ENCODE measurements at places on chromosomes 1 and 21.
A peak's percentile ranks its signal among the peaks of the same experiment; 100 is the strongest.

GRCh38 chr1:248857749-248858095 is 1.2 kb downstream of the ZNF692 start:
- no peak for DNase-seq

- DNase-seq: no peak
Observed at GRCh38 chr1:56979986-56980755, 14.4 kb upstream of the C8B start.

DNA sequence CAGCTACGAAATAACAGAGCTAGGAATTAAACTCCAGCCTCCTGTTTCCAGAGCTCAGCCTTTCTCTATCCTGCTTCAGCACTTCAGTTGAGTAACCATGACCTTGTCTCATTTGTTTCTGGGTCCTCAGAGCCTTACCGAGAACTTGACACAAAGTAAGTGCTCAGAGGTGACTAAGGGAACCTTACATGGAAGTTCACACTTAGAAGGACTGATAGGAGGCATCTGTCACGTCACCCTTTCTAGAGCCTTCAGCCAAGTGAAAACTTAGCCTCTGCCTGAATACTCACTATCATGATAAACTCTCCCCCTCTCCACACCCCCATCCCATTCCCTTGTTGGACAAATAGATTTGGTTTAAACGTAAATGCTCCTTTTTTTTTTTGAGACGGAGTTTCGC is 9.8 kb upstream of the LUZP1 start:
- no peak for DNase-seq

GRCh38 chr1:53655931-53656746 is 82.8 kb downstream of the GLIS1 start:
- no peak for DNase-seq

- DNase-seq: no peak
Observed at GRCh38 chr1:168767894-168768584, 39.0 kb upstream of the DPT start.

GRCh38 chr1:241998412-241998921 is 431 bp downstream of the MAP1LC3C start:
- peak; percentile 49 for DNase-seq

DNA sequence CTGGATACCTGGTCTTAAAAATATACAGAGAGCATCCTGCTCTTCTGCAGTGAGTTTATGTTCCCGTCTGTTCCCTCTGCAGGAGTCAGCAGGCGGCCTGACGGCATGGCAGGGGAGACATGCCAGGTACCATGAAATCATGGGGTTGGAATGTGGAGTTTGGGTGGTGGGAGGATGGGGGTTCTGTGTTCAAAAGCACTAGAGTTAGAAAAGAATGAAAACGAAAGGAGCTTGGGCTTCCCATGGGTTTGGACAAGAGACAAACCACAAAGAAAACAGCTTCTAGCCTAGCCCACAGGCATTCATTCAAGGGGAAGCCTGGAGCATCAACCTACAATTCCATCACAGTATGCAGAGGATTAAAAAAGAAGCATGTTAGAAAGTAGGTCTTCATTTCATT is 59.9 kb downstream of the WARS2 start:
- DNase-seq: no peak

DNA sequence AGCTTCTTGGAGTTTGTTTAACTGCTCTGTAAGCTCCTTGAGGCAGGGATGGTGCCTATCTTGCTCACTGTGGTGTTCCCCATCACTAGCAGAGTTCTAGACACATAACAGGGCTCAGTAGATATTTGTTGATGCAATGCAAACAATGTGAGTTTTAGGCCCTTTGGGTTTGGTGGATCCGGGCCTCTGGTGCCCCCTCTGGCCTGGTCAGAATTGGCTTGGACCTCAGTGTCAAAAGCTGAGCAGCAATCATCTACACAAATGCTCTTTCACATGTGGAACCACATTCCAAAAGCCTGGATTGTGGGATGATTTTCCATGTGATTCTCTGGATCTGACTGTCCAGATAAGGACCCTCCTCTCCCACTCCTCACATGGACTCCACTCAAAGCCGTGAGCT is 53.4 kb upstream of the BCAR3 start:
- DNase-seq: no peak

Data from stimulated activated CD4-positive, alpha-beta T cell treated with anti-CD3 and anti-CD28 coated beads, Interleukin-12 subunit alpha, Interleukin-12 subunit beta, amount 100 ng/mL, for 24 hours (primary cell).